ENCODE measurements at places on chromosomes 1 and 21.

- no peak for DNase-seq
These were observed 2.4 kb upstream of the CSMD2 start for GRCh38 chr1:34167389-34167788.

GRCh38 chr1:111204201-111204982, 3.9 kb upstream of the DENND2D start:
- DNase-seq = no peak

DNA sequence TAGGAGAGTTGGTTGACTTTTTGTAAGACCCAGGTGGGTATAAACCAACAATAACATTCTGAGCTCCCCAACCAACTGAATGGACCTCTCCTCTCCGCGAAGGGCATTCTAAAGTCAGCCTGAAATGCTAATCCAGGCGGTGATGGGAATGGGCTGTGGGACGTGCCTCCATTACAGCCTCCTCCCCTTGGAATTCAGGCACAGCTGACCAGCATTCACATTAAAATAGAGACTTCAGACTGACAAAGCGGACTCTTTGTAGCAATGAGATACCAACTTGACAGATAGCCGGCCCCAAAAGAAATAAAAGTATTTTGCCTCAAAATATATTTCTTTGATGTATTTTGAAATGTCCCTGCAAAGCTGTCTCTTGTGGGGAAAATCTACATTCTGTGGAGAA, 101.7 kb downstream of the KIF26B start:
- no peak for DNase-seq

- DNase-seq = no peak
These were observed 10.2 kb upstream of the CHIT1 start for GRCh38 chr1:203239526-203240305.

- DNase-seq = no peak
These were observed 7.8 kb downstream of the F11R start for GRCh38 chr1:161013131-161013487.

- no peak for DNase-seq
These were observed 159.5 kb upstream of the IRF2BP2 start for GRCh38 chr1:234769284-234769985.

GRCh38 chr1:15296585-15297321, 49.7 kb downstream of the FHAD1 start:
- no peak for DNase-seq

DNA sequence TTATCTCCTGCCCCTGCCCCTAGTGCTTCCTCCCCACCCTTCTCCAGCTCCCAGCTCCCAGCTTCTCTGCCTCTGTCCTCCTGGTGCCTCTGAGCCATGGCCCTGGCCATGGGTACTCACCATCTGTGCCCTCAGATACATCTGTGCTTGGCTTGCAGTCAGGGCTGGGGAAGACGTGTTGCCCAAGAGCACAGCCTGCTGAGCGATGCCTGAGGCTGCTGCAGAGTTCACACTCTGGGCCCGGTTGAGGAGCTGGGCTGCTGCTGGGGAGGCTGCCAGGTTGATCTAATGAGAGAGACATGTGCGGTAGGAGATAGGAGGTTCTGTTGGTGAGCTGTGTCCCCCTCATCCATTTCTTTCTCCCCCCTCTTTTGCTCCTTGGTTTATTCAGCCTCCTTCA, 49.4 kb upstream of the A3GALT2 start:
- DNase-seq = no peak

GRCh38 chr1:240701412-240701811, 89.5 kb upstream of the GREM2 start:
- DNase-seq = no peak

GRCh38 chr1:102595106-102595505, 513.2 kb downstream of the COL11A1 start:
- no peak for DNase-seq

- no peak for DNase-seq
These were observed 4.1 kb upstream of the EPS8L3 start for GRCh38 chr1:109767637-109768334.

GRCh38 chr1:2233468-2233867, 5.3 kb downstream of the SKI start:
- DNase-seq = no peak

GRCh38 chr1:60893136-60893930, 189.0 kb upstream of the NFIA start:
- DNase-seq = peak; percentile 49

- DNase-seq = no peak
These were observed 32.5 kb downstream of the RGS13 start for GRCh38 chr1:192668409-192668983.

- DNase-seq = no peak
These were observed 24.8 kb upstream of the ATP2B4 start for GRCh38 chr1:203601716-203602309.

GRCh38 chr1:24502709-24503058, at the start of gene RCAN3:
TSS of gene RCAN3 (plus strand) at chr1:24502836. CDS start at chr1:24514373, 11,537 bp downstream.
- DNase-seq = peak; percentile 41

- DNase-seq = no peak
These were observed 64.7 kb upstream of the NGF start for GRCh38 chr1:115402753-115403184.

DNA sequence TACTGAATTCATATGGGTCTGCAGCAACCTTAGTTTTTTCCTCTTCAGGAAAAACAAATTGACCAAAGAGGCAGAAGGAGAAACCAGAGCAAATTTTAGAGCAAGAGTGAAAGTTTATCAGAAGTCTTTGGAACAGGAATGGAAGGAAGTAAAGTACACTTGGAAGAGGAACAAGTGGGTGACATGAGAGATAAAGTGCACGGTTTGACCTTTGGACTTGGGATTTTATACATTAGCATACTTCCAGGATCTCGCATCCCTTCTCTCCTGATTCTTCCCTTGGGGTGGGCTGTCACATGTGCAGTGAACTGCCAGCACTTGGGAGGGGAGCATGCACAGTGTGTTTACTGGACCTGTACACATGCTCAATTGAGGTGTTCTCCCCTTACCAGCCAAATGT, 754.8 kb upstream of the ADAMTS5 start:
- no peak for DNase-seq

DNA sequence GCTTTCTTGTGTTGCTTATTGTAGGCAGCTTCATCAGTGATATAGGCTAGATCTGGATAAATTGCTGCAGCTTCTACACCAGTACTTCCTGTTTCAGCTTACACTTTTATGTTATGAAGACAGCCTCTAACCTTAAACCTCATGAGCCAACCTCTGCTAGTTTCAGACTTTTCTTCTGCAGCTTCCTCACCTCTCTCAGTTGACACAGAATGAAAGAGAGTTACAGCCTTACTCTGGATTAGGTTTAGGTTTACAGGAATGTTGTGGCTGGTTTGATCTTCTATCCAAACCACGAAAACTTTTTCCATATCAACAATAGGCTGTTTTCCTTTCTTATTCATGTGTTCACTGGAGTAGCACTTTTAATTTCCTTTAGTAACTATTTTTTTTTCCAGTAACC, 76.9 kb upstream of the RNPC3 start:
- no peak for DNase-seq

DNA sequence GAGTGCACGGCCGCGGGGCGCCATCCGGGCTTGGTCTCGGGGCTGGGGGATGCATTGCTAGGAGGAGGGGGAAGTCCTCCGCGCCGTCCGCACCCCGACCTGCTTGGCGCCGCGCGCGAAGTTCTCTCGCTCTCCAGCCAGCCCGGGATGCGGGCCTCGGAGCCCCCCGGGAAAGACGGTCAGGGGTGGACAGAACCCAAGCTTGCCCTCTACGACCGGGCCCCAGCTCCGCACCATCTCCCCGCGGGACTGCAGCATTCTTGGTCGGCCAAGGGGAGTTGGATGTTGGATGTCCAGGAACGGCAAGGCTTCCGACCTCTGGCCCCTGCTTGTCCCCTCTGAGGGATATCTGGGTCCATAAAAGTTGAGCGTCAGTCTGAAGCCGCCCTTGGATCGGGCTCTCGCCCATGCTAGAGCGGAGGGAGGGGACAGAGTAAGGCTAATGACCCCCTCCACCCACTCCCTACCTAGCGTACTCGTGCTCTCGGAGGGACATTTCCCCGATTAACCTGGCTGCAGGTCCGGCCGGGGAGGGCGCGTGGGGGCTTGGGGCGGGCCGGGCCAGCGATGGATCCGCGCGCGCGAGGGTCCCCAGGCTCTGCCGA, 522 bp downstream of the DISP3 start:
- DNase-seq = peak; percentile 15
